ENCODE measurements at places on chromosomes 3 and 15.

DNA sequence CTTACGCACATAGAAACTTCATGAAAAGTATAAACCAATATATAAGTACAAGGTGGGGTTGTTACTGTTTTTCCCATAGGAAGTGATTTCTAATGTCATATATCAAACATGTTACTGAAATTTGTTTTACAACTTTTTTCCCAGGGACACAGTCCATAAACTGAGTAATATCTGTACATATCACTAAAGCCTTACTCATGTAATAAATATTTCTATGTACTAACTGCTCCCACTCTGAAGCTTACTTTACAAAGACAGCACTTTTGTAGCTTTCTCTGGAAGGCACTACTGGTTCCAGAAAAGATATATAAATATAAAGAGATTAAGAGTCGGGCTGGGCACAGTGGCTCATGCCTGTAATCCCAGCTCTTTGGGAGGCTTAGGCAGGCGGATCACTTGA, 91.7 kb downstream of the MYO5A start:
- no peak for DNase-seq

DNA sequence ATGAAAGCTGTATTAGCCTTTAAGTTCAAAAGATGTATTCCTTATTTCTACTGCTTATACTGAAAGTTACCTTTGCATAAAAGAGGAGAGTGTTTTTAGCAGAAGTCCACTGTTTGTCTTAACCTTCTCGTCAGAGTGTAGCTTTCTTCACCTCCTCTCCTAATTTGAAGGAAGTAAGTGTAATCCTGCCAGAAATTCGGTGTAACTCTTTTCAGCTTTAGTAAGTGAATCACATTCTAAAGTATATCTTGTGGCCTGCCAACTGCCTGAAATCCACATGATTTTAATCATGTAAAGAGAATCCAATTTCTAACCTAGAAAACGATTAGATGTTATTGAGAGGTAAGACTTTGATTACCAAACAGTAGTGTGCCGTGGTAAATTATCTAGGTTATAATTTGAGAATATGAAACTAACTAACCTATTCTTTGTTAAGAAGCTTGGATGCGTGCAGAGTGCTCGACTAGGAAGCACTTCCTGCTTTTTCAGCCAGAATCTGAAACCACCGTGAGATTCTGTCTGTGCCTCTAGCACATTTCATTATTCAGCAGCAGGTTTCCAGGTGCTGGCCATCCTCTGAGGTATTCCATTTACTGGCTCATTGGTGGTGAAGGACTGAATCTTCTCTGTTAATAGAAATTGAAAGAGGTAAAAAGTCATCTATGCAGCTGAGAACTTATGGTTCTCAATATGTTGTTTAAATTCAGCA, 7.5 kb downstream of the GYG1 start:
- DNase-seq, result no peak

DNA sequence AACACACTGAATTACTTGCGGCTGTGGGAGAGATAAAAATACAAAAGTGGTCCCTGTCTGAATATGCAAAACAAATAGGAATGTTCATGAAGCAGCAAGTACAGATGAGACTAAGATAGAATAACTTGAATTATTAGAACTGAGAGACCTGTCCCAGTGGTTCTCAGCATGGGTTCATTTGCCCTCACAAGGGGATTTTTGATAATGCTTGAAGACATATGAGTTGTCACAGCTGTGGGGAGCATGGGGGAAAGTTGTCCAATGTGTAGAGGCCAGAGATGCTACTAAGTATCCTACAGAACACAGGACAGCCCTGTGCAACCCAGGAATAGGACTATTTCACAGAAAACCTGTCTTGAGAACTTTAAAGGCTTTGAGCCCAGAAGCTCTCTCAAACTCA, 22.4 kb downstream of the PPM1L start:
- DNase-seq, result no peak

DNA sequence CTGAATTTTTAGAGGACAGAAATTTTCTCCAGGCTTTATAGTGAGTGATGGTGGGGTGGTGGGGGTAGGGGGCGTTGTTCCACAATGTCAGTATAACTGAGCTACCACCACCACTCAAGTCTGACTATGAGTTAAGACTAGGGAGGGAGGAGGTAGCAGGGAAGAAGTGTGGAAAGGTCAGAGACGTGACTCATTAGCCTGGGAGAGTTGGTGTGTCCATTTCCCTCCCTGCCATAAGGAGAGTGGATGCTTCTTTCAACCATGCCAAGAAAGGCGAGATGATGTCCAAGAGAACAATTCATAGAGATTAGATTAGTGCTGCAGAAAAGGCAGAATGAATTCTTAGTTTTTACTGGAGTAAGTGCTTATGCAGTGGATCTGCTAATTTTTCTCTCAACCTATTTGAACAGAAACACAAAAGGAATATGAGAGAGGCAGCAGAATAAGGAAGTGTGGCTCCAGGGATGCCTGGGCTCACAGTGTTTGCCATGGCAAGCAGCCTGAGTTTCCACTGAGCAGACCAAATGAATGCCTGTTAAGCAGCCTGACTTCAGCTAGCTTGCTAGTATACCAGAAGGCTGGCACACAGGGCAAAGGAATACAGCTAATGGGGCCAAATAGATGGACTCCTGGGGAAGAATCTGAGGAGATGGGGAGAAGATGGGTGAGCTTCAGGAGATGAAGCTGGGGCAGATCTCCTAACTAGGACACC, 708.9 kb downstream of the NTRK3 start:
- no peak for DNase-seq

- DNase-seq, result no peak
Observed at GRCh38 chr15:29677871-29678461, 144.3 kb downstream of the TJP1 start.

GRCh38 chr3:134237454-134238145, 13.1 kb downstream of the RYK start:
- no peak for DNase-seq

- DNase-seq, result no peak
Observed at GRCh38 chr3:30819067-30819798, 75.2 kb downstream of the GADL1 start.

DNA sequence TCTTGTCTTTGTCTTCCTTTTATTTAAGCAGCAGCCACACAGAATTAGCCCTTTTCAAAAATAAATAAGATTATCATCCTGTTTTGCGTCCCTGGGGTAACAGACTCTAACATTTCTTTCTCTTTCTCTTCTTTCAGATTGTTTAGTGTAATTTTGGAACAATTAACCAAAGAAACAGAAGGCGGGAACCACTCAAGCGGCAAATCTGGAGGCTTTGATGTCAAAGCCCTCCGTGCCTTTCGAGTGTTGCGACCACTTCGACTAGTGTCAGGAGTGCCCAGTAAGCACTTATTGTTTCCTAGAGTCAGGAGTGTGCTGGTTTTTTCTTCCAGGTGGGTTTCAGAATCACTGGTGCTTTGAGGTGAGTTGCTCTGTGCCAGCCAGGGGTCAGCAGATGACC, 165.6 kb downstream of the CACNA1D start:
- DNase-seq, result no peak

DNA sequence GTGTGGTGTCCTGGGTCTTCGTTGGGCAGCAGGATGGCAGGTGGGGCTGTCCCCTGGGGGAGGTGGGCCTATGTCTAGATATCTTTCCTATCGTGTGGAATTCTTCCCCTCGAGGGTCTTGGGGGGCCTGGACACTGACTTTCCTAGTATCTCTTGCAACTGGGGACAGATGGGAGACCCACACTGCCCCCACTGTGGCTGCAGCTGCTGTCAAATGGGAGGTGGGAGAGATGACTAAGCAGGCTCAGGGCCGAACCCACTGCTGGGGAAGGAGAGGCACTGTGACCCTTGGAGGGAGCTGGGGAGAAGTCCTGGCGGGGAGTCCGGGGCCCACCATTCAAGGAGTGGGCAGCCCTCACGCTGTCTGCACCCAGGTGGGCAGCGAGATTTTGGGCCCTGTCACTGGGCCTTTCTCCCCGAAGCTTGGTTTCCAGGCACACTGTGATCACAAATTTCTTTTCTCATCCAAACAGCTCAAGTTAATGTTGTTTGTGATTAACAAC, 2.9 kb upstream of the FBLN2 start:
- no peak for DNase-seq

DNA sequence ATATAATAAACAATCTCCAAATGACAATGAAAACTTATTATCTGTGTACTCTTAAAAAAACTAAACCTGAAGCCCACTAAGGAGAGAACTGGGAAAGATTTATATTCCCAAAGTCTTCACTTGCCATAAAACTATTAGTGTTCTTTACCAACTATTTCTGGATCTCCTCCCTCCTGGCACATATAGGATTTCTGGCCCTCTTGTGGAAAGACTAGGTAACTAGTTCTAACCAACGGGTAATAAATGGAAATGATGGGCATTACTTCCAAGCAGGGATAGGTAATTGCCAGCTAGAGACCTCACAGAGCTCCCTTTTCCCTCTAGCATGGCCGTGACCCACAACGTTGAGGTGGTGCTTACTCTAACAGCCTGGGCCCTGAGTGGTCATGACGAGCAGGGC, 110.1 kb downstream of the DNAH12 start:
- DNase-seq, result no peak

DNA sequence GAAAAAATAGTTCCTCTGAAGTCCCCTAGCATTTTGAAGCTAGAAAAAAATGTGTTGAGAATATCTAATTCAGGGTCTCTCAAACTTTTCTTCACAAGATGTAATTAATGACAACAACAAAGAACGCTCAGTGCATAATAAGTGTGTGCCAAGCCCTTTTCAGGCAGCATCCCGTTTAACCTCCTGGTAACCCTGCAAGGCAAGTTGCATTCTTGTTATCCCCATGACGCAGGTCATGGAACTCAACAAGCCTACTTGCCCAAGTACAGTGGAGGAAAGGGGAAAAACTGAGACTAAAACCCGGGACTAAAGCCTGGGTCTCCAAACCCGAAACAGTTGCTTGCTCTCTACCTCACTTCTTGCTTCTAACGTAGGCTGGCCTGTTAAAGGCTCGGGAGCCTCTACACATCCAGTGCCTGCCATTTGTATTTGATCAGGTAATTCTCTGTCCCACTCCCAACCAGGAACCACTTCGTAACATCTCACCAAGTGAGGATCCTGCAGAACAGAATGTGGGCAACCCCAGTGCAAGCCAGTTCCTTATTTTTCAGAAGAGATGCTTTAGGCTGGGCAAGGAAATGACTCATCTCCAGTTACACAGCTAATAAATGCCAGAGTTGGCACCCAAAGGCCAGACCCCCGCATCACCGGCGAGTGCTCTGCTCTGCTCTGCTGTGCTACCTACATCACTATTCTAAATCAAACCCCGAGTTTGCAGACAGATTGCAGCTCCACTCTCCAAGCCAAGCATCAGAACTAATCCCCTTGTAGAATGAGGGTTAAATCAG, 28.3 kb downstream of the LMCD1 start:
- DNase-seq, result no peak

- no peak for DNase-seq
Observed at GRCh38 chr3:127037418-127037841, 54.5 kb downstream of the PLXNA1 start.

GRCh38 chr3:151278230-151278629, at the start of gene P2RY14:
TSS of gene P2RY14 (minus strand) at chr3:151278542. CDS start at chr3:151214316, 64,226 bp downstream.
- DNase-seq, result no peak

DNA sequence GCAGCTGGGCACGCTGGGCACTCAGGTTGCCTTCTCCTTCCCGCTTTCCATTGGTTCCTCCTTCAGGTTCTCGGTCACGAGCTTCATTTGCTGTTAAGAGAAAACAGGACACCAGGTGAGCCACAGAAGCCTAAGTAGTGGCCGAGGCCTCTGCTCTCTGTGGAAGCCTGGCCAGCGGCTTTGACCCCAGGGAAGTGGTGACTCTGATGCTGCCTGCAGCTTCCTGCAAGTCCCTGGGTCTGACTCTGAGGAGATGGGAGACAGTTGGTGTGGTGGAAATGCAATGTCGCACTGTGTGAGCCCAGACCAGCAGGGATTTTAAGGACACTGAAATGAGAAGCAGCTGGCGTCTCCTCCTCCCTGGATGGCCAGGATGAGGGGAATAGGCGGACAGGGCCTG, 80.5 kb downstream of the SNRK start:
- no peak for DNase-seq

DNA sequence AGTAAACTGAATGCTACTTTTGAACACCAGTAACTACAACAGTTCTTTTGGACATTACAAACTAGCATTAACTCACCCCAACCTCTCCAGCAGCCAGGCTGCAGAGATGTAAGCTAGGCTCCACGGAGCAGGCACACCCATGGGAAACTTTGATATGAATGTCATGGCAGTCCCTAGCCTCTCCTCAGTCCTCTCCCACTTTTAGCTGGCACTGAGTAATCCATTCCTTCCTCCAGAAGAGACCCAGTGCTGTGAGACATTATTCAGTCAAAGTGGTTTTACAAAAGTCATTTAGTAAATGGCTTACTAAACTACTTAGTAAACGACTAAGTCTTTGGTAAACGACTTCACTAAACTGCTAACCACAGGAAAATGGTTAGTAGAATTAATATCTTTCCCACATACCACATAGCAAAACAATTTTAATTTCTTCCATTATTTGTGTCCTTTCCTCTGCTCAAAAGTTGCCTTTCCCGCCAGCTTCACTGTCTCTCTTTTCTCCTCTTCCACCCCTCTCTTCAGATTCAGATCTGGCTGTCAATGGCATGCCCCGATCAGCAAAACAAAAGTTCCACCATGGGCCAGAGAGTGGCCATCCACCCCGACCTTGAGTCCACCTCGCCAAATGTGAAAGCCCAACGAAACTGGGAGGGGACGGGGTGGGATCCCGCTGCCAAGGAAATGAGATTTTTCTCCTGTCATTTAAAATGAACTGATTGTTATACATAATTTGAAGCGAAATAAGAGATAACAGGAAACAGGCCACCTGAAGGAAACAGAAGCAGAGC, 67.5 kb upstream of the TJP1 start:
- DNase-seq, result no peak

DNA sequence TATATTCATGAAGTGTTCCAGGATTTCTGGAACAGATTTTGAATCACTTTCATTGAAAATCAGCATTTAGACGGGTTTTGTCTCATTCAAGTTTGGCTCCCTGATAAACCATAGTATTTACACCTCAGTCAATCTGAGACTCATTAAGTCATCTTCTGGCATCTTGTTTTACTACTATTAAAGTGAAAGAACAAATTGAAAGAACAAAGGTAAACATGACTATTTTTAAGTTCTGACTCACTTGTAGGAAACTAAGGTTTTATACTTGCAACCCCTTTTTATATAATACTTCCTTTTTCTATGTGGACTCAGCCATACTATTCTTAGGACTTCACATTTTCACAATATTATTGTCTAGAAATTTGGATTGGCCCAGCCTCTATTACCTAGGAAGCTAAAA, 854.4 kb downstream of the SQOR start:
- DNase-seq, result no peak

GRCh38 chr3:57064572-57064971, 4.1 kb downstream of the SPATA12 start:
- no peak for DNase-seq

GRCh38 chr15:52010633-52011595, 8.1 kb upstream of the MAPK6 start:
- peak; percentile 67 for DNase-seq

DNA sequence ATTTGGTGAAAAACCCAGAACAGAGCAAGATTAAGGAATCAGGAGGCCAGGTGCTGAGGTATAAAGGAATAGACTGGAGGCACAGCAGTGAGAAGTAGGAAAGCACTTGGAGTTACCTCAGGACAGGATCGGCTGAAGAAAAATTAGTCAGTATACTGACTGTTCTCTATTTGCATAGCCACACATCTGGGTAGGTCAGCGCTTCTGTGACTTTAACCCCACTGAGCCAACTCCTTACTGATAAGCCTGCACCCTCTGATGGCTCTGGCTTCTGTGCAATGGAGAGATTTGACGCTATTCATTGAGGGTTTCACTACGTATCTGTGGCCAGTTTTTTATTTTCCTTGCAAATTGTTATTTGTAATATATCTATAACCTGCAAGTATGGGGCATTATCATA, 22.3 kb downstream of the MECOM start:
- DNase-seq, result no peak
